ENCODE measurements at places on chromosomes 12 and 14.

- peak; percentile 23 for DNase-seq
Observed at GRCh38 chr12:90280033-90280432, 571.4 kb upstream of the ATP2B1 start.

- DNase-seq, result no peak
Observed at GRCh38 chr12:62319058-62319457, 58.9 kb downstream of the USP15 start.

DNA sequence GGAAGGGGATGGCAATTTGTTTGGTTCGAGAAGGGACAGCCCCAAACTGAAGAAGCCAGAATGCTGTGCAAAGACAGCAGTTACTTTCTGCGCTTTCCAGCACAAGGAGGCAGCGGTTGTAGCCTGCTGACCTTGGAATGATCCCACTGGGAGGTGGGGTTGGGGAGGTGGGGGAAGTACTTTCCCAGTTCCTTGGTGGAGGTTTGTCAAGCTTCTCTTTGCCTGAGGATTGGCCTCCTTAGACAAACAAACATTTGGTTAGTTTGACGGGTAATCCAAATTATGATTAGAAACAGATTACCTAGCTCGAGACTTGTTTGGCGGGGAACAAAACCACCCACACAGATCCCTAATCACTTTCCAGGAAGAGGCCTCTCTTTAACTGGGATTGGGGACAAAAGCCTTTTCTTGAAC is 79.1 kb upstream of the EGLN3 start:
- peak; percentile 13 for DNase-seq

DNA sequence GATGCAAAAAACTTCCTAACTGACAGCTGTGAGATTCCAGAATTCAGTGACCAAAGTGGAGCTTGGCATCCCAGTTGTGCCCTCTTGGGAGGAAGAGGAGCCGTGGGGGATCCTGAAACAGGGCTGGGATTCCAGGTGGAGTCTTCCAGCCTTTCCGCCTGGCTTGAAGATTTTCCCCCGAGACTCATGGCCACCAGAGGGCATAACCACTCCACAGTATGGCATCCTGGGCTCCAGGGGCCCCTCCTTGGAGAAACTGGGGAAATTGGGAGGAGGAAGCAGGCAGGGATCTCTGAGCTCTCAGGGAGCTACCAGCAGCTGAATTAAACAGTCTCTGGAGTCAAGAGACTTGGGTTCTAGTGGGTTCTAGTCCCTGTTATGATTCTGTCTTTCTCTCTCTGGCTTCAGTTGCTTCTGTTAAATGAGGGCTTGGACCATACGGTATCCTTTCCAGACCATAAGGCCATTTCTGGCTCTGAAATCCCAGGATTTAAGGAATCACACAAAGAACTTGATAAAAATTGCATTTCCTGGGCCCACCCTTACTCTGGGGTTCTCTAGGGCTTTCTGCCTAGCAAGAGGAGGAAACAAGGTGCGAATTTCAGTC is 2.6 kb upstream of the TAMALIN start:
- peak; percentile 44 for DNase-seq

GRCh38 chr12:121795034-121795968 is 1.8 kb upstream of the RHOF start:
- DNase-seq, result peak; percentile 84

DNA sequence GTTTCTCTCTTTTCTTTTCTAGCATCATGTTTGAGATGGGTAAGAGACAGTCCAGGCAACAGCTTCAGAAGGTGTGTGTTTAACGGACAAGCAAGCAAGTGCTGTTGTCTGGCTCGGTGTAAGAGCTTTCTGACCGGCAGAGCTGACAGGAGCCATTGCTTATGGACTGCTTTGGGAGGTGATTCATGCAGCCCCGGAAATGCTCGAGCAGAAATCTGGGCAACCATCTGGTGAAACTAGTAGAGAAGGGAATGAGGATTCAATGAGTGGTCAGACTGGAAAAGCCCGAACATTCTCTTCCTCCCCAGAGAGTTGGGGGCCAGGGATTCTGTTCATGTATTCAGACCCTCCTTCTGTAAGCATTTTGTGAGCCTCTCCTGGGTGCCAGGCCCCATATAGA is 24.4 kb downstream of the TUNAR start:
- DNase-seq, result peak; percentile 33

GRCh38 chr14:65780566-65780965 is 368.0 kb downstream of the FUT8 start:
- no peak for DNase-seq

GRCh38 chr12:50581226-50582184 is 76.7 kb downstream of the DIP2B start:
- peak; percentile 82 for DNase-seq

All from astrocyte of the spinal cord (primary cell).